ENCODE measurements at places on chromosomes 1 and 21.
A peak's percentile ranks its signal among the peaks of the same experiment; 100 is the strongest.

DNA sequence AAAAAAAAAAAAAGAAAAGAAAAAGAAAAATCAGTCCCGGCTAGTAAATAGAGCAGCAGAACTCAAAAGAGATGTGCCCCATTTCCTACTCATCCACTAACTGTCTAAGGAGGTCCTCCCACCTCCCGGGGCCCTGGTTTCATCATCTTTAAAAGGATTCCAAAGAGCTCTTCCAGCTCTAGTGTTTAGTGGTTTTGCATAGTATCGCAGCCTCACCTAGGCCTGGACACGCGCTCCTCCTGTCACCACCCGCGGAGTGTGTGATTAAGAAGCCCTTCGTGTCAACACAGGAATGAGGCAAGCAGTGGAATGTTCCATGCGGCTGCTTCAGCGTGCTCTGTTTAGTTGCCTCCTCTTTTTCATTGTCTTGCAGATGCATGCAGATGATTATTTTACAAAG, 49.0 kb downstream of the LBR start:
- no peak for DNase-seq

GRCh38 chr1:8022395-8023286, 3.5 kb downstream of the ERRFI1 start:
- no peak for DNase-seq

- no peak for DNase-seq
Measured at GRCh38 chr1:92029241-92029922, 403 bp upstream of the EPHX4 start.

DNA sequence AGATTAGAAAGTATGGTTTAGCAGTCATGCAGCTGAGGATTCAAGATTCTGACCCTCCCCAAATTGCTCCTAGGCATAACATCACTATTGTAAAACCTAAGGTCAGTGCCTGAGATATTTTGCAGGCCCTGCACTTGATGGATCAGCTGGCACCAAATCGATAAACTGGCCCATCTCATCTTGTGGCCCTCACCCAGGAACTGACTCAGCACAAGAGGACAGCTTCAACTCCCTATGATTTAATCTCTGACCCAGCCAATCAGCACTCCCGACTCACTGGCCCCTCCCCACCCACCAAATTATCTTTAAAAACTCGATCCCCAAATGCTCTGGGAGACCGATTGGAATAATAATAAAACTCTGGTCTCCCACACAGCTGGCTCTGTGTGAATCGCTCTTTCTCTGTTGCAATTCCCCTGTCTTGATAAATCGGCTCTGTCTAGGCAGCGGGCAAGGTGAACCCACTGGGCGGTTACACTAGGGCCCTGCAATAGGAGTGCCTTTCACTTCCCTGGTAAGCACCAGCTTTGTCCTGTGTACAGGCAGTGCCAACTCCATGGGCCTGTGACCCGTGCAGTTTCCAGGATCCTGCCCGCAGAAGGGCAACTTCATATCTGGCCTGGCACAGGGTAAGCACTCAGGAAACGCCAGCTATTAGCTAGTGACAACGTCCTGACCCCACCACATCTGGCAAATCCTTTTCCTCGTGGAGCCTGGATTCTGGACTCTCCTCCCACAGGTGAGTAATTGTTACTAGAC, 28.7 kb upstream of the SLC2A5 start:
- no peak for DNase-seq

GRCh38 chr1:29549001-29549400, 312.7 kb downstream of the PTPRU start:
- no peak for DNase-seq

DNA sequence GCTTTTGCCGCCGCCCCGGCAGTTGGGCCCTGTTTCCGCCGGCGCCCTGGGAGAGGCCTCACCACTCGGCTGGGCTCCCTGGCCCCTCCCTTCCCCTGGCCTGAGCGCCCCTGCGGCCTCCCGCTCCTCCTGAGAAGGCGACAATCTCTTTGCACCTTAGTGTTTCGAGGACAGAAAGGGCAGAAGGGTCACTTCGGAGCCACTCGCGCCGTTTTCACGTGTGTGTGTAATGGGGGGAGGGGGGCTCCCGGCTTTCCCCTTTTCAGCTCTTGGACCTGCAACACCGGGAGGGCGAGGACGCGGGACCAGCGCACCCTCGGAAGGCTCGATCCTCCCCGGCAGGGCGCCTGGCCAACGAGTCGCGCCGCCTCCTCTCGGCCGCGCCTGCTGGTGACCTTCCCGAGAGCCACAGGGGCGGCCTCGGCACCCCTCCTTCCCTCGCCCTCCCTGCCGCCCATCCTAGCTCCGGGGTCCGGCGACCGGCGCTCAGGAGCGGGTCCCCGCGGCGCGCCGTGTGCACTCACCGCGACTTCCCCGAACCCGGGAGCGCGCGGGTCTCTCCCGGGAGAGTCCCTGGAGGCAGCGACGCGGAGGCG, 432 bp upstream of the SIM2 start:
- no peak for DNase-seq

- peak; percentile 36 for DNase-seq
Measured at GRCh38 chr1:209850342-209850979, 22.7 kb downstream of the UTP25 start.

DNA sequence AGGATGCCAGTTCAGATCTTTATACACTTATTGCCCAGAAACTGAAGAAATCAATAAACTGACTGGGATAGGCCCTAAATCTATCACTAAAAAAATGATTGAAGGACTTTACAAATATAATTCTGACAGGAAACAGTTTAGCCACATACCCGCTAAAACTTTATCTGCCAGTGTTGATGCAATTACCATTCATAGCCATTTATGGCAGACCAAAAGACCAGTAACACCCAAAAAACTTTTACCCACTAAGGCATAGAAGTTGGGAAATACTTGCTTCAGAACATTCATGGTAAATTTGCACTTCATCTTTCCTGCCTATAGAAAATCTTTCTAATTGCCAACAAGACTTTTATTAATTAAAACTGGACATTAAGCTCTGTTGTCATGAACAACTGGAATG, 15.0 kb upstream of the GPR25 start:
- DNase-seq = no peak

GRCh38 chr1:115456441-115456961, 118.5 kb upstream of the NGF start:
- no peak for DNase-seq

DNA sequence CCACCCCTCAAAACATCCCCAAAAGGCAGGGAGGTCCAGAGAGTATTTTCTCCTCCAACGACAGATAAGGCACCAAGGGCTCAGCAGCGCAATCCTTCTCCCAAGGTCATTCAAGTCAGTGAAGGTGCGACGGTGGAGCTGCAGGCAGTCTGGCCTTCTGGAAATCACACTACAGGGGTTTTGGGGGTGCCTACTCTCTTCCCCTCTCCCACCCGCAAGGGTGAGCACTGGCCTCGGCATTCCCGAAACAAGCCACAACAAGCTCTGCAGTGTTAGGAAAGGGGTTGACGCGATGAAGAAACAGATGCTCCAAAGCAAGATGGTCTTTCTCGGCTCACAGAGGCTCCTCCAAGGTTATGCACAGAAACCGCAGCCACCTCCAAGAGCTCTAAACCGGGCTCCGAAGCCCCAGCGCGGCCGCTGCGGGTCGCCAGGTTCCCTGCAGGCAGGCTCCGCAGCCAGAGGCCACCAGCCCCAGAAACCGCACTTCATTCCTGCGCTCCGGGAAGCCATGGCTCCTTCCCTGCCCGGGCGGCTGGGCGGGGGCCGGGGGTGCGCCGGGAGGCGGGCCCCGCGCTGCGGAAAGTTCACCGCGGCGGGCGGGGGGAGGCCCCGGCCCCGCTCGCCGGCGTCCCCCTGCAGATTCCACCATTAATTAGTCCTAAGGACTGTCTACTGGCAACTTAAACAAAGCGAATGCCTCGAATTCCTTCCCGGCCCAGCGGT, 1.1 kb downstream of the LUZP1 start:
- DNase-seq = peak; percentile 41

- no peak for DNase-seq
Measured at GRCh38 chr1:45979778-45980176, 152.7 kb downstream of the PIK3R3 start.

- DNase-seq = no peak
Measured at GRCh38 chr1:221778125-221778524, 36.2 kb upstream of the DUSP10 start.

GRCh38 chr1:33494929-33495328, 22.5 kb downstream of the ZSCAN20 start:
- no peak for DNase-seq

DNA sequence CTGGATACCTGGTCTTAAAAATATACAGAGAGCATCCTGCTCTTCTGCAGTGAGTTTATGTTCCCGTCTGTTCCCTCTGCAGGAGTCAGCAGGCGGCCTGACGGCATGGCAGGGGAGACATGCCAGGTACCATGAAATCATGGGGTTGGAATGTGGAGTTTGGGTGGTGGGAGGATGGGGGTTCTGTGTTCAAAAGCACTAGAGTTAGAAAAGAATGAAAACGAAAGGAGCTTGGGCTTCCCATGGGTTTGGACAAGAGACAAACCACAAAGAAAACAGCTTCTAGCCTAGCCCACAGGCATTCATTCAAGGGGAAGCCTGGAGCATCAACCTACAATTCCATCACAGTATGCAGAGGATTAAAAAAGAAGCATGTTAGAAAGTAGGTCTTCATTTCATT, 59.9 kb downstream of the WARS2 start:
- DNase-seq = no peak

DNA sequence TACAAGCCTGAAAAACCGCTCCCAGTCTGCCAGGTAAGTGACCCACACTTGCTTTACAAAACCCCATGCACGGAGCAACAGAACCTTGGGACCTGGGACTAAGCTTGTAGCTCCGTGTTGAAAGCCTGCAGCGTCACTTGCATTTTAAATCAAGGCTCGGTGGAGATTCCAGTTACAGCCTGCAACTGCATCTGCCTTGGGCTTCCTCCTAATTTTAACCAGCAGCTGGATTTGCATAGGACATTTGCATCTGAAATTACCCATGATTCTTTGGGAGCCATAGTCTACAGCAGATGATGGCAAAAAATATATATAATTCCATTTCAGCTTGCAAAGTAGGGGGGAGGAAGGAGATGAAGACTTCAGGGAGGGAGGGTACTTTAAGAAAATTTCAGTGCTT, 62.4 kb upstream of the IGSF21 start:
- DNase-seq = no peak

GRCh38 chr1:115978292-115978941, 2.1 kb downstream of the SLC22A15 start:
- no peak for DNase-seq

GRCh38 chr21:34154878-34155277, 81.5 kb downstream of the MRPS6 start:
- DNase-seq = no peak

- DNase-seq = no peak
Measured at GRCh38 chr1:22915816-22916470, 56.7 kb downstream of the LACTBL1 start.

- DNase-seq = no peak
Measured at GRCh38 chr1:240190881-240191401, 99.3 kb downstream of the FMN2 start.

DNA sequence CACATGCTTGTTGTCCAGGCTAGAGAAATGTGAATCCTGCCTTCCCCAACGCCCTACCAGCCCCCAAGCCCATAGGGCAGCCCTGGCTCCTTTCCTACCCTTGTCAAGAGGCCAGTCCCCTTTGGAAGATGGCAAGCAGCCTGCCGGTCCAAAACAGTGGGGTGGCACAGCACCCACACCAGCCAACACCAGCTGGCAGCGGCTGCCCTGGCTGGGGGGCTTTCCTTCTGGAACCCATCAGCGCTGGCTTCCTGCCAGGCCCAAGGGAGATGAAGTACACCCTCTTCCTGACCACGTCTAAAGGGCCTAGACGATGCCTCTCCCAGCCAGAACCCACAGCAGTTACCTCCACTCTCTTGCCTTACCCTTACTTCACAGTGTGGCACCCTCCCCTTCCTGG, 24.2 kb downstream of the KCNN3 start:
- no peak for DNase-seq
